IPS DF 19.7 (cell line): ENCODE measurements at places on chromosomes 16 and 17.

DNA sequence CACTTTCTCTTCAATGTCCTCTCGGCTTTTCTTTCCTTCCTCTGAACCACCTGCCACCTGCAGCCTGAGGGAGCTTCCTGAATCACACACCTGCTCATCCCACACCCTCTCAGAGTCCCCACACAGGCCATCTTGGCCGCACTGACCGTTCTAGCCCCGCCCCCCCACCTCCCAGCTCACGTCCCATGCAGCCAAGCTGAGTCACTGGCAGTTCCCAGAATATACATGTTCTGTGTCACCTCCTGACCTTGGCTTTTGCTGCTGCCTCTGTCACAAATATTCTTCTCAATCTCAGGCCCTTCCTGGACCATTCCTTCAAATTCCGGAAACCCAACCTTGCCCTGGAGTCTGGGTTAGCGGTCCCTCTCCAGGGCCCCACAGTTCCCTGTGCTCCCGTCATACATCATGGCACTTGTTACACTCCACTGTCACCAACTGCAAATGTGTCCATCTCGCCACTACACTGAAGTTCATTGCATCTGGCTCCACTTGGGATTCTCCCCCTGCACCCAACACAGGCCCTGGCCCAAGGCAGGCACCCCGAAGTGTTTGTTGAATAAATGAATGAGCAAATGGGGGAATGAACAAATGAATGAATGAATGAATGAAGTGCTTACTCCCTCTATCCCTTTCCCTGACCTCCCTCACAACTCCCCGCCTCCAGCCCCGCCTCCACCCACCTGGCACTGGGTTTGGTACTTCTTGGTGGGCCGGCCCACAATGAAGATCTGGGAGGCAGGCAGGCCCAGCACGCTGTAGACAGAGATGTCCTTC is 12.8 kb downstream of the PIMREG start:
- DNase-seq = no peak

GRCh38 chr16:88026964-88027938 is 76.0 kb downstream of the BANP start:
- DNase-seq = no peak

DNA sequence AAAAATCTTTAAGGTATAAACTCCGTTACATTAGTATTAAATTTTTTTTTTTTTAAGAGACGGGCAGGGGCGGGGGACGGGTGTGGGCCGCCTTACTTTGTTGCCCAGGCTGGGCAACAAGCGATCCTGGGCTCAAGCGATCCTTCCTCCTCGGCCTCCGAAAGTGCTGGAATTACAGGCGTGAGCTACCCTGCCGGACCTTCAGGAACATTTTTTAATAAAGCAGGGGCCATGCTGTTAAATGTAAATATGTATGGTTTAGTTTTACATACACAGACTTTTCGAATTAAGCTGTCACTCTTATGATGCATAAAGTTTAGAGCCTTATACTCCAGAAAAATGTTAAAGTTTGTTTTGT is 2.4 kb downstream of the PPM1D start:
- no peak for DNase-seq

- no peak for DNase-seq
Observed at GRCh38 chr16:9934723-9935508, 247.3 kb downstream of the GRIN2A start.

- no peak for DNase-seq
Observed at GRCh38 chr16:87207509-87207908, 109.7 kb downstream of the C16orf95 start.

GRCh38 chr16:11875721-11876120 is 24.4 kb upstream of the RSL1D1 start:
- DNase-seq = no peak
